Cardiac septum (tissue), 1 donor: ENCODE measurements at places on chromosomes 2 and 18. TPM values are rescaled to one million over a fixed set of nuclear protein-coding genes. Genes with fewer than 3 reads are reported as not detected.

GRCh38 chr18:35467624-35468016, 30.1 kb downstream of the INO80C start:
- DNase-seq: no peak

DNA sequence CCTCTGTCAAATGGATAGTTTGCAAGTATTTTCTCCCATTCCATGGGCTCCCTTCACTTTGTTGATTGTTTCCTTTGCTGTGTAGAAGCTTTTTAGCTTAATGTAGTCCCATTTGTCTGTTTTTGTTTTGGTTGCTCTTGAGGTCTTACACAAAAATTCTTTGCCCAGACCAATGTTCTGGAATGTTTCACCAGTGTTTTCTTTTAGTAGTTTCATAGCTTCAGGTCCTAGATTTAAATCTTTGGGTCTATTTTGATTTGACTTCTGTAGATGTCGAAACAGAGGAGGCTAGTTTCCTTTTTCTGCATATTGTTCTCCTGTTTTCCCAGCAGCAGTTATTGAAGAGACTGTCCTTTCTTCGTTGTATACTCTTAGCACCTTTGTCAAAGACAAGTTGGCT, 351.6 kb downstream of the PTPRM start:
- DNase-seq: no peak

GRCh38 chr2:39919511-39920306, 140.7 kb upstream of the THUMPD2 start:
- DNase-seq: no peak

DNA sequence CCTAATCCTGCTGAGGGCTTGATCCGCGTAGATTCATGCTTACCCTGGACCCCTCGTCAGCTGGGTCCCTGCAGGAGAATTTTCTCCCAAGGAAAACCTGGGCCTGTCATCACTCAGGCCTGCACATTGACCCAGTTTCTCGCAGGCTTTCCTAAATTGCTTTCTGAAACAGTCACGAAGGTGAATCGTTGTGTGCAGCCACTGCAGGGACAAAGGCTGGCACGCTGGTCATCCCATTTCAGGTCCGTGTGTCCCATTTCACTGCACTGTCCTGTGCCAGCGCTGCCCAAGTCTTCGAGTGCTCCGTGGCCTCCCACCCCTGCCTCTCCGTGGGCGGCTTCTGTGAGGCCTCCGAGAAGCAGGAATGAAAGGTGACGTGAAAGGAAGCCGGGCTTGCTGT, 62.8 kb upstream of the YWHAQ start:
- no peak for DNase-seq

DNA sequence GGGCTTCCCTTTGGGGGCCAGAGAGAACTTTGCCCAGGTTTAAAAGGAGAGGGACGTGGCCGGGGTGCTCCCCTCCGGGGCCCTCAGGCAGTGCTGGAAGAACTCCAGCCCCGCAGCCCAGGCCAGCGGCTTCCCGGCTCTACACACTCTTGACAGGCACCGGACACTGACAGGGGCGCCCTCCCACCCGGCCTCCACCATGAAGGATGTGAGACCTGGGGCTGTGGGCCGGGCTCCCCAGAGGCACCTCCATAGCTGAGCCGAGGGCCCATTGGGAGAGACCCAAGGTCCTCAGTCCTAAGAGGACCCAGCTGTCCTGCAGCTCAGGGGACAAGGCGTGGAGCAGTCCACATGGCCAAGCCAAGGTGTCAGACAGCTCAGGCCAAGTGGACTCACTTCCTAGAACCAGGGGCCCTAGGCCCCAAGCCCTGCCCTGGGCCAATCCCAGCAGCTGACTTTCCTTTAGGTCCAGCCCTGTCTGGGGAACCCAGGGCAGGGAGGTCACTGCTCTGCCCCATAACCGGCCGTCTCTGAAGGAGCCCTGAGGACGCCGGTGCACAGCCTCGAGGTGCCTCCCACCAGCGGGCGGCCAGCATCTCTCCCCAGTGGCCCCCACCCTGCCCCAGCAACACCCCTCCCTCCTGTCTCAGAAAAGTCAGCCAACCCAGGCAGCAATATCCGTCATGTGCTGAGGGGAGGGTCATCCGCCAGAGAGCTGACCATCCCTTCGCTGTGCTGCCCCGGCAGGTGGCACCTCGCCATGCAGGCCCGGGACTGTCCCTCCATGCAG, 51.8 kb downstream of the BIN1 start:
- DNase-seq: no peak

LOXL3 gene
- 2.8 TPM for total RNA-seq

REG1B gene
- not detected for total RNA-seq

CXCR1 gene
- total RNA-seq: 1.9 TPM
